ENCODE measurements at places on chromosomes 2 and 18.
A peak's percentile ranks its signal among the peaks of the same experiment; 100 is the strongest.

- DNase-seq = no peak
Observed at GRCh38 chr2:191264647-191265081, 19.5 kb downstream of the MYO1B start.

DNA sequence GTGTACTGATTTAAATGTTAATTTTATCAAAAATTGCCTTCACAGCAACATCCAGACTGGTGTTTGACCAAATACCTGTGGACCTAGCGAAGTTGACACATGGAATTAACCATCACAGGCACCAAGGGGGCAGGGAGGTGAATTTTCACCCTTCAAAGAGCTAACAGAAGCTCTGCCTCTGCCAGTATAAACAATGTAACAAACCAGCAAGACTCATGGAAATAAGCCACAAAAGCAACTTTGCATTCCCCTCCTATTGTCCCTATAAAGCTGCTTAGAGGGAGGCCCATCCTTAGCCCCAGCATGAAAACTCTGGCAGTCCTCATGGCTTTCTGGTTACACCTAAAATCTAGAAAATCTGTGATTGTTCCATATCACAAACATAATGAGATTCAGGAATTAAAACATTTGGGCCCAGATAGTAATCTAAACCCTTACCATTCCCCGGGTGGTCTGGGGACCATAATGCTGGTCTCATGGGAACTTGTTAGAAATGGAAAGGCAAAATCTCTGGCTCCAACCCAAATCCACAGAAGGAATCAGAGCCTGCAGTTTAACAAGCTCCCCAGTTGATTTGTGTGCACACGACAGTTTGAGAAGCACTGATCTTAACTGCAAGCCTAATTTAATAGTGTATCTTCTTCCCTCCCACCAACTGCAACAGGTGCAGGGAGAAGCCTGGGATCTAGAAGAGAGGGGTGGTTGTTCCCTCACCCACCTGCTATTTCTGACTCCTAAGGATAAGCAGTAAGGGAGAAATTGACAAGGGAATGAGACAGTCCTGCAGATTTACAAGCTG, 23.1 kb downstream of the SERPINB11 start:
- DNase-seq = no peak

GRCh38 chr2:70321370-70321769, 19.5 kb upstream of the FAM136A start:
- DNase-seq = no peak

DNA sequence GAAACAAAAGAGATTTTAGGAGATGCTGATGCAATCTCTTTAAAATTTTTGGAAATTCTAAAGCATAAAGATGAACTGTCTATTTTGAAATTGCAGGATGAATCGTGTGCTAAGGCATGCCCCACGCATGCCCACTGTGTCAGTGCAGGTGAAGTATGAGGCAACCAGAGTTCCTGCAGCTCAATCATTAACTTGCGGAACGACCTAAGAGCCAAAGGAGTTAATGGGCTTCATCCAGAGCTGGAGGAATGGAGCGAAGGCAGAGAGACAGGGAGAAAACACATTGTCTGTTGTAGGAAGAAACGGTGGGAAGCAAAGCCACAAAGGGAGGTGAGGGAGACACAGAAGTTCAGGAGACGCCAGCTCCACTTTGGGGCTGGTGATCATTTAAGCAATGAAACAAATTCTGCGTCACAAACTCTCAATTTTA, 265.2 kb downstream of the CCDC85A start:
- no peak for DNase-seq

- DNase-seq = no peak
Observed at GRCh38 chr2:214379227-214379626, 31.6 kb upstream of the VWC2L start.

DNA sequence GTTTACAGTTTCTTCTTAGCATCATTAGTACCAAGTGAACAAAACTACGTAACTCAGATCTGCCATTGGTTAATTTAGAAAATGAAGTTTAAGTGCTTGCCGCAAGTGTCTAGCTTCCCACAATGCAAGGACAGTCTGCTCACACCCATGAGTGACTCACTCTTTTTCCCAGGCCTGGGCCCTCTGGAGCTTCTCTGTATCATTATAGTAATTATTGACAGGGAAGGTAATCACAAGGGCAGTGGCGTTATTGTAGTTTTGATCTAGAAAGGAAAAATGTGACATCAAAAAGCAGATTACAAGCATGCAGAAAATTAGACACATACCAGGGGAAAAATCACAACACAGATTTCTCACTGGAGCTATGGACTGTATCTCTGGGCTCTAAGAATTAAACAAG, 38.5 kb downstream of the NPC1 start:
- no peak for DNase-seq

DNA sequence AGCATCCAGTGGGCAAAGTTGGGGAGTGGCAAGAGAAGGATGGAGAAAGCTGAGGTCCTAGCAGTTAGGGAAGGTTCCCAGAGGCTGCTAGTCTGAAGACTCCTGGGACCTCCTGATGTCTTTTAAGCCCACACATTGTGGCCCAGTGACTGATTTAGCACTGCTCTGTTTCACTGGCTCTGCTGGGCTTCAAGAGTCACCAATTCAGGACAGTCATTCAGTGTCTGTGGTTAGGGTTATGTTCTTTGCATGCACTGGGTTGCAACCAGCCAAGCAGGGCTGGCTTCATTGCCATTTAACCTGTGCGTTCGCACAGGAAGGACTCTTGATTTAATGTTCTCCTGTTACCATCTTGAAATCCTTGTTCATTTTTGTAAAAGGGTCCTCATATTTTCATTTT, 199.2 kb downstream of the ICOS start:
- no peak for DNase-seq

- DNase-seq = no peak
Observed at GRCh38 chr18:8703092-8703709, 2.2 kb upstream of the MTCL1 start.

DNA sequence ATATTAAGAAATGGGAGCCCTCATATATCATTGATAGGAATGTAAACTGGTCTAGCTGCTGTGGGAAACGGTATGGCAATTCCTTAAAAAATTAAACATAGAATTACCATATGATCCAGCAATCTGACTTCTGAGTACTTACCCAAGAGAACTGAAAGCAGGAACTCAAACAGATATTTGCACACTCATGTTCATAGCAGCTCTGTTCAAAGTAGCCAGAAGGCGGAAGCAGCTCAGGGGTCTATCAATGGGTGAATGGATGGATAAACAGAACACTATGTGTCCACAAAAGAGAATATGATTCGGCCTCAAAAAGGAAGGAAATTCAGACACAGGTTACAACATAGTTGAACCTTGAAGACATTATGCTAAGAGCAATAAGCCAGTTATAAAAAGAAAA, 135.7 kb upstream of the NDUFV2 start:
- no peak for DNase-seq

DNA sequence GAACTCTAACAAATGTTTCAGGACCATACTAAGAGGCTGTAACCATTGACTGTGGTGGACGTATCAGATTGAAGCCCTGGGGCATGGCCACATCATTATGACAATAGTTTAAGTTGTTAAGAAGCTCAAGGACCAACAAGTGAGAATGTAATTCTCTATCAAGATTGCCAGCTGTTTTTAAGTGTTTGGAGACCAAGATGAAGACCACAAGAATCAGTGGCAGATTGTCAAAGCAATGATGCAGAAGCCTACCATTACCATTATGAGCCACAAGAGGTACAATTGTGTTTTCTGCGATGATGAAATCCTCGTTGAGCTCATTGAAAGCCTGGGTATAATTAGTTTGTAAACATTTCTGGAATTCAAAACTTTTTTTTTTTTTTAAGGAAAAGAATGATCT, 261.1 kb upstream of the ZEB2 start:
- DNase-seq = no peak

GRCh38 chr18:48084041-48084757, 153.7 kb upstream of the SMAD2 start:
- no peak for DNase-seq

- no peak for DNase-seq
Observed at GRCh38 chr2:206970589-206971360, 31.5 kb downstream of the CPO start.

DNA sequence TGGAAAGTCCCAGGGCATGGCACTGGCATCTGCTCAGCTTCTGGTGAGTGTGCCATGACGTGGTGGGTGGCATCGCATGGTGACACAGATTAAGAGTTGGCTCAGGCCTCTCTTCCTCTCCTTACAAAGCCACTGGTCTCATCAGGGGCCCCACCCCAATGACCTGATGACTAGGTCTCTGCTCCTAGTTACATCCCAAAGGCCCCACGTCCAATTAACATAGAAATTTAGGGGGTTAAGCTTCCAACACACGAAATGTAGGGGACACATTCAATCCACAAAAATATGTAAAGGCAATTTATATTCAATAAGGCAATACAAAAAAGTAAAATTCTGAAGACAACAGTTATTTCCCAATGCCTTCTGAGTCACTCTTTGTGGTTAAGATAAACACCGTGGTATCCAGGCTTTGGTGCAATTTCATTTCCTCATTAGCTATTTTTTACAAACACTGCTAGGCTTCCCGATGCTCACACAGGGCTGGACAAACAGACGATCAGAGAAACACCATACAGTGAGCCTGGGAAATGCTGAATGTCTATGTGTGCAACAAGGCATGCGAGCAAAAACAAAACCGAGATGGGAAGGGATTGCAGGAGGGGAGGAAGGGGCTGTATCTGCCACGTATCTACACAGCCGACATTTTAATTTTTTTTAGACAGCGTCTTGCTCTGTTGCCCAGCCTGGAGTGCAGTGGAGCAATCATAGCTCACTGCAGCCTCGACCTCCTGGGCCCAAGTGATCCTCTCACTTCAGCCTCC, 67.2 kb downstream of the MBP start:
- DNase-seq = peak; percentile 87

DNA sequence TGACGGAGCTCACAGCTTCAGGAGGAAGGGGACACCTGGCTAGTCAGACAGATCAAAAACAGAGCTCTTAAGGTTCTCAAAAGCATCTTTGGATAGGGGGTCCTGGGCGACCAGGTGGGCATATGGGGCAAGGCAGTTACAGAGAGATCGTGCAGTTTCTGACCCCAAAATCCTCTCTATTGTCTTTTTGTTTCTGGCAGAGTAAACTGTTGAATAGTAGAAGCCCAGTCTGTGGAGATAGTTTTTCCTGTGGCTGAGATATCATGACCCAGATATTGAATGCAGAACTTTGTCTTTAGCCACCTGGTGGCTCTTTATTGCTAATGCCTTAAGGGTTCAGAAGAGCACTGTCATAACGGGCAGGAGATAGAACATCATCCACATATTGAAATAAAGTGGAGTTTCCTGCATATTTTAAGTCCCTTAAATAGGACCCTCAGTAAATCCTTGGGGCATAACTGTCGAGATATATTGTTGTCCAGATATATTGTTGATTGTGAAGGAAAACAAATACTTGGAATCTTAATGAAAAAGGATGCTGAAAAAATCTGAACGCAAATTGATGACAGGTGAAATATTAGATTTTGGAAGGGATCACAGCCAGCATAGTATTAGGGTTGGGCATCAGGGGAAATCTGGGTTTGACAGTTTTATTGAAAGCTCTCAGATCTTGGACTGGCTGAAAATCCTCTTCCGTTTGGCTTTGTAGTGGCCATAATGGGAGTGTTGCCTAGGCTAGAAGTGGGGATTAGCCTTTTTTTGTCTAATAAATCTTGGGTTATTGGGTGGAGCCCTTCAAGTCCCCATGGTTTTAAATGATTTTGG, 14.1 kb upstream of the ZDBF2 start:
- peak; percentile 32 for DNase-seq

GRCh38 chr2:121356058-121356640, 71.1 kb upstream of the TFCP2L1 start:
- peak; percentile 55 for DNase-seq

GRCh38 chr2:137316075-137316474, 550.7 kb downstream of the THSD7B start:
- no peak for DNase-seq

- no peak for DNase-seq
Observed at GRCh38 chr18:36135264-36135663, 5.6 kb downstream of the ELP2 start.

- no peak for DNase-seq
Observed at GRCh38 chr2:43737097-43737854, 36.6 kb upstream of the DYNC2LI1 start.

GRCh38 chr2:233829193-233830110, 24.9 kb downstream of the HJURP start:
- DNase-seq = no peak

GRCh38 chr18:45522371-45522770, 92.9 kb upstream of the SLC14A2 start:
- DNase-seq = no peak

DNA sequence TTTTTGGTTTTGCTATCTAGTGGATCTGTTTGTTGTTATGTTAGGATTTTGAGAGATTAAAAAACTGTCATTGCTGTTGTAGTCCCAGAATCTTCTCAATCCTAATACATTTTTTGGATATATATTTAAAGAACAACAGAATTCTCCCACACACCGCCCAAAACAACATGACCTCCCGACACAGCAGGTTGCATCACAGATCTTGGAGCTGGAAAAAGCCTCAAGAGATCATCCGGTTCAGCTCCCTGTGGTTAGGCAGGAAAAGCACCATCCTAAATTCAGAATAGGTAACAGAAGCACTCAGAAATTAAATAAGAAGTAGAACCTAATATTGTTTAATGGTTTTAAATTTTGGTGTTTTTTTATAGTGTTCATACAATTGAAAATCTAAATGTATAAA, 251.4 kb upstream of the STON1 start:
- no peak for DNase-seq

GRCh38 chr2:128444121-128444771, 125.6 kb upstream of the HS6ST1 start:
- no peak for DNase-seq

DNA sequence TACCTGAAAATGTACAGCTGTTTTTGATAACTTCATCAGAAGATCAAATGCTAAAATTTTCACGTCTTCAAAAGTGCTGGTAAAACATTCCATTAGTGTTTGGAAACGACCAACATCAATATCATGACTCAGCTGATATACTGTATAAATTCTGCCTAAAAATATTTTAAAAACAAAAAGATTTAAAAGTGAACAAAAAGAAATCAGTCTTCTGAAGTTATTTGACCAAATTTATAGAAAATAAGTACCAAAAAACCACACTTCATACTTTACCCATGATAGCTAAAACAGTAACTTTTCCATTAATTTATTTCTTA, 35.6 kb downstream of the THADA start:
- DNase-seq = no peak

DNA sequence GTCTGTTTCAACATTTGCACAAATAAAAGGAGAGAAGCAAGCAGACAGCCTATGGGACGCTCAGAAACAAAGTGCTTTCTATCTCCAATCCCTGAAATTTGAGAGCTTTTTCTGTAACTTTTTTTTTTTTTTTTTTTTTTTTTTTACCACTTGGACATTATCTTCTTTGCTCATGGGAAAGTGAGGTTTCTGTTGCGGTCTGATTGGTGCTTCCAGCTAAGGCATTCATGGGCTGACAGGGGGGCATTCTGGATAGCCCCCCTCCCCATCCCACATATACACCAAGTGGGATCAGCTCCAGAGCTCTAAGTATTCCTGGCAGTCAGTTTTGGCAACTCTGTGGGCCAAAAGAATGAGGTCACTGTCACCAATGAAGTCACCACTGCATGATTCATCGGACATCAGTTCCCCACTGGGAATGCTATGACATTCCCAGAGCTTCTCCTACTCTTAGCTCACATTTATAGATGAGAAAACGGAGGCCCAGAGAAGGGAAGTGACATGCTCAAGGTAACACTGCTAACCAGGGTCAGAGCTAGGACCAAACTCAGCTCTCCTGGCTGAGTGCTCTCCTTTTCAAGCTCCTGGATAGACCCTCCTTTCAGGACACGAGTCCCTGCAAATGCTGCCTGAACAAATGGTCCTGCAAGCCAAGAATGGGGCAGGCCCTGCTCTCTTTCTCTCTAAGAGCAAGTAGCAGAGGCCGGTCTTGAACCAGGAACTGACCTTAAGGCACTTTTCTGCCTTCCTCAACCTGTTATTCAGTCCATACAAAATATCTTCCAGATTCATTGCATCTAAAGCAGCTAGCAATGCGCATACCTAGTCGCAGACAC, 61.3 kb downstream of the TMEM247 start:
- no peak for DNase-seq

Data from activated CD4-positive, alpha-beta T cell treated with anti-CD3 and anti-CD28 coated beads, Interleukin-2, Interleukin-6, amounts not matched to agents 100 ng/mL and 50 ng/mL, durations not matched to agents 16 hours and 8 hours (primary cell).